NCI-H1694 (cell line): ENCODE measurements at places on chromosomes 3 and 15.

DNA sequence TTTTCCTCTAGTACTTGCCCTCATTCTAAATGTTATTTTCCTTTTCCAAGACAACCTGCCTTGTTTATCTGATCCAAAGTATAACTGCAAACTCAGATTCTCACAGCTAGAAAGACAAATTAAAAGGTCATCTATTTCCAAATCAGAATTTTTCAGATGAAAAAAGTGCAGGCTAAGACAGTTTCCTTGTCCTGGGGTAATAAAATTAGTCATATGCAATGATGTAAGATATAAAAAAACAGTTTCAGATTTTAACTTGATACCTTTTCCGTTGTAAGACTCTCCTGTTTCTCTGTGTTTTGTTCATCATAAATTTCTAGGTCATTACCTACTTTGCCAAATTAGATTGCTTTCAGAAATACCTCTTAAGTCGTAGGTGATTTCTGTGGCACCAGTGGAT is 238.4 kb upstream of the PEX5L start:
- no peak for DNase-seq

DNA sequence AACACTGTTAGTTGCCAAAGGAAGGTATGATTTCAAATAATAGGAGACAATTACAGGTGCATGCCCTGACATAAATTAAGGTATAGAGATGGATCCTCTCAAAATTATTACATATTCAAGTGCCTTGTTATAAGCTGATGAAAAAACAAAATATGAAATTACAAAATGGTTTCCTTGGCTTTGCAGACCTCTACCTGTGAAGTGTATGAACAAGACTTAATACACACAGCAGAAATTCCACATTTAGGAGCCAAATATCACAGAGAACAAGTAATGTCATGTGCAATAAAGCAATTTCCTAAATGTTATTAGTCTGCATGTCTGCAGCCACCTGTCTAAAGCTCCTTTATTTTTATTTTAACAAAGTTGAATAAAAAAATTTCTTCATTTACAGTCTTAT is 151.5 kb downstream of the ALCAM start:
- no peak for DNase-seq

GRCh38 chr3:113771993-113772392 is 25.2 kb downstream of the ATP6V1A start:
- no peak for DNase-seq

GRCh38 chr3:97232393-97233034 is 418.1 kb downstream of the EPHA6 start:
- DNase-seq, result no peak

- no peak for DNase-seq
Measured at GRCh38 chr3:115513416-115513800, 109.9 kb upstream of the GAP43 start.

GRCh38 chr3:176078906-176079305 is 1118.4 kb downstream of the TBL1XR1 start:
- DNase-seq, result no peak

GRCh38 chr3:18968120-18968519 is 180.2 kb upstream of the KCNH8 start:
- DNase-seq, result no peak

- DNase-seq, result no peak
Measured at GRCh38 chr3:9955611-9956352, 3.6 kb upstream of the PRRT3 start.

- DNase-seq, result no peak
Measured at GRCh38 chr3:197406266-197406665, 107.9 kb upstream of the DLG1 start.

GRCh38 chr3:153578046-153578445 is 416.0 kb downstream of the RAP2B start:
- no peak for DNase-seq

DNA sequence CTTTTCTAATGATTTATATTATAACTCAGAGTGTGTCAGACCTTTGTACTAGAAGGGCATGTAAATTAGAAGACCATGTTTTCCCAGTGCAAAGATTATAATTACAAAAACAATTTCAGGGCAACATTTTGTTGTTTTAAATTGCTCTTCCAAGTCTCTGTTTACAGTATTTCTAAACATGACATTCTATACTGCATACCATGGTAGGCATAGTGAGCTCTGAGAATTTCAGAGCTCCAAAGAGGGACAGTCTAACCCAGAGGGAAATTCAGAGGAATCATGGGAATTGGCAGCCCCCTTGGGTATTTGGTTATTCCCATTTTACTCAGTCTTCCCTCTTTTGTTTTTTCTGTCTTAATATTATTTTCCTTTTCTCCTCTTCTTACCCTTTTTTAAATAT is 361.5 kb upstream of the SEMA6D start:
- DNase-seq, result no peak

- no peak for DNase-seq
Measured at GRCh38 chr3:132595014-132595413, 2.1 kb upstream of the ACKR4 start.

- no peak for DNase-seq
Measured at GRCh38 chr3:155804323-155804722, 1.8 kb downstream of the C3orf33 start.

GRCh38 chr3:46915297-46915822 is 37.8 kb downstream of the PTH1R start:
- DNase-seq, result no peak

DNA sequence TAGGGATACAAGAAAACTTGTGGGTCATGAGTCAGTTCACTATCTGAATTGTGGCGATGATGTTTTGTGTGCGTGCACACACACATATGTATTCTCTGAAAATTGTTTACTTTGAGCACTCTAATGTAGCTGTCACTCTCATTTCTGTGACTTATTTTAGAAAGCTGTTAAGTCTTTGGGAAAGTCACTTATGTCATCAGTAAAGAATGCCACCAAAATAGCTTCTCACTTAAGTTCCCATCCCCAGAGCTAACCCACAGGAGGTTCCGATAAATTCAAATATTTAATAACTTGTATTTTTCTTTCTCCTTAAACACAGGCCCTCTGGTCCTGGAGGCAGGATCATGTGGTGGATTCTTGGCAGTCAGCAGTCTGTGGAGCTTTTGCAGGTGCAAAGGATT is 138.3 kb downstream of the LRIG1 start:
- DNase-seq, result no peak

- DNase-seq, result no peak
Measured at GRCh38 chr3:45968706-45969105, 25.4 kb downstream of the CXCR6 start.

DNA sequence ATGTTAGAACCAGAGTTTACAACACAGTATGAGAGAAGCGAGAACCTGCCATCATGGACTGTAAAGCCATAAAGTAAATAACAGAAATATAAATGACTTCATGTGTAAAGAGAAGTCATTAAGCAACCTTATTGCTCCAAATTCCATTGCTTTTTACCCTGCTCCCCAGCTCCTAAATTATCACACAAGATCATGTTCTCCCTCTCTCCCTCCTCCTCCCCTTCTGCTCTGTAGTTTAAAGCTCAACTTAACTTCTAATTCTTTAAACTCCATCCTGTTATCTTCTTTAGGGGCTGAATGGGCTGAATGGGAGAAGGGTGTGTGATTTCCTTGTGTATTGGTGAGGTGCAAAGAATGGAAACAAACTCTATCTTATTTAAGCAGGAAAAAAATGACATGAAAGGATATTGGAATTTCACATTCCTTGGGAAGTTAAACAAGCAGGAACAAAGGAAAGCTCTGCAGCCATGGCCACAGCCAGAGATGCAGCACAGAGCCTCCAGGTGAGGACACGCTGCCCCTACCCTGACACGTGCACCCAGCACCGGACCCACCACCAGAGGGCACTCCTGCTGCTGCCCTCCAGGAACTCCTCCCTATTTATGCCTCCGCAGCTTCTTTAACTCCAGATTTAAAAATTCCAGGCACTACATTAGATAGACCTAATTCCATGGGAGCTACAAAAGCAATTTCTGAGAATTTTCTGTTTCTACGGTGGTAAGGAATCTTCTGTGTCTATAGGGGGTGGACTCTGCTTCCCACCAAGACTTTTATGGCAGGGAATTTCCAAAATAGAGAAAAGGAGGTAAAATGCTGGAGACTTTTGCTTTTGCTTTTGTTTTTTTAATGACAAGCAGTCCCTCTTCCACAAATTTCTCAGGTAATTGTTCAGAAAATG is 76.9 kb upstream of the ABI3BP start:
- DNase-seq, result peak; percentile 21

GRCh38 chr3:186401556-186401955 is 39.5 kb upstream of the DGKG start:
- DNase-seq, result no peak

GRCh38 chr3:43814461-43814860 is 123.7 kb downstream of the ABHD5 start:
- DNase-seq, result no peak

DNA sequence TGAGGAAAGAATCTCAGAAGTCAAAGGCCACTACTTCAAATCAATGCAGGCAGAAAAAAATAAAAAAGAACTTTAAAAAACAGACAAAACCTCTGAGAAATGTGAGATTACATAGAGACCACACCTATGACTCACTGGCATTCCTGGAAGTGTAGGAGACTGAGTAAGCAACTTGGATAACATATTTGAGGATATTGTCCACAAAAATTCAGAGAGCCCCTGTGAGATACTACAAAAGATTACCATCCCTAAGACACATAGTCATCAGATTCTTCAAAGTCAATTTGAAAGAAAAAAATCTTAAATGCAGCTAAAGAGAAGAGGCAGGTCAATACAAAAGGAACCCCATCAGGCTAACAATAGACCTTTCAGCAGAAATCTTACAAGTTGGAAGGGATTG is 887.3 kb downstream of the NTRK3 start:
- DNase-seq, result no peak

GRCh38 chr15:96117270-96117669 is 213.2 kb upstream of the NR2F2 start:
- DNase-seq, result no peak

DNA sequence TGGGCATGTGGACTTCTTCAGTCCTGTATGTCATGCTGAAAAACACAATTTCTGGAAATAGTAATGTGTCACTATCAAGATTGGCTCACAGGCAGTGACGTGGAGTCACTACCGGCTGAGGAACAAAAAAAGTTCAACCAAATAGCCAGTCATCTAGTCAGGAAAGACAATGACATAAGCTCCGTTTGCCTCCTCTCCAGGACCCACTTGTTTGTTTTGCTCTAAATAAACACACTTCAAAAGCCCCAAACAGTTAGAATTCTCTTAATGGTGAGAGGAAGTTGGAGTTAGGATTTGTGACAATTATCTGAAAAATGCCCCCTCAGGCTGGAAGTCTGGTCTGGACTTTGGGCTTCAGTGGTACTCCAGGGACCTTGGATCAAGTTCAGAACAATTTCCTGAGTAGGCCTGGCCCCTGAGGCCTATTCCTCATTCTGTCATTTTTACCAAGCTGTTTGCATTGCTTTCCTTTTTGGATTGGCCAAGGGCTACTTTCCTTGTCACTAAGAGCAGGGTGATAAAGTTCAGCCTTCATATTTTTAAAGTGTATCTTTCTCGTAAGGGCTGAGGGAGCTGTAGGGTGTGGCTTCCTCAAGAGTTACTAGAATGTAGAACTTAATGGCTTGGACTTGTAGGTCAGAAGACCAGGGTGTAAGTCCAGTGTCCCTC is 98.9 kb downstream of the EOMES start:
- DNase-seq, result no peak

- DNase-seq, result no peak
Measured at GRCh38 chr3:125221831-125222230, 9.3 kb upstream of the SLC12A8 start.

GRCh38 chr15:59280855-59281254 is 74.2 kb downstream of the LDHAL6B start:
- DNase-seq, result no peak

- no peak for DNase-seq
Measured at GRCh38 chr3:126284258-126284904, 72.8 kb downstream of the KLF15 start.

GRCh38 chr15:67080900-67081431 is 15.6 kb downstream of the SMAD3 start:
- no peak for DNase-seq

- DNase-seq, result no peak
Measured at GRCh38 chr3:122795674-122796195, 866 bp downstream of the SLC49A4 start.

DNA sequence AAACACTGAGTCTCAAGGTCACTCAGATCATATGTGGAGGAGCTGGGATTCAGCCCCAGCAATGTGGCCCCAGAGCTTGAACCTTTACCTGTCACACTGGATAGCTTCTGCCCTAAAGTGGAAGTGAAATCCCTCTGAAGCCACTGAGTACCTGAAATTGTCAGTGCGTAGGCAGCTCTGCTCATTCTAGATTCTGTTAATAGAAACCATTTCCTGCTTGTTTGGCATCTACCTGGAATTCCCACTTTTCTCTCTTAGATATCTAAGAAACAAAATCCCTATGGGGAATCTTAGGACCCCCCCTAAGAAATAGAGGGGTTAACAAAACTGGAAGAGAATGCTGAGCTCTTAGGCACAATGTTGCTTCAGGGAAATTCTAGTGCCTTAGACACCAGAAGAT is 29.8 kb downstream of the FBXL22 start:
- DNase-seq, result no peak

DNA sequence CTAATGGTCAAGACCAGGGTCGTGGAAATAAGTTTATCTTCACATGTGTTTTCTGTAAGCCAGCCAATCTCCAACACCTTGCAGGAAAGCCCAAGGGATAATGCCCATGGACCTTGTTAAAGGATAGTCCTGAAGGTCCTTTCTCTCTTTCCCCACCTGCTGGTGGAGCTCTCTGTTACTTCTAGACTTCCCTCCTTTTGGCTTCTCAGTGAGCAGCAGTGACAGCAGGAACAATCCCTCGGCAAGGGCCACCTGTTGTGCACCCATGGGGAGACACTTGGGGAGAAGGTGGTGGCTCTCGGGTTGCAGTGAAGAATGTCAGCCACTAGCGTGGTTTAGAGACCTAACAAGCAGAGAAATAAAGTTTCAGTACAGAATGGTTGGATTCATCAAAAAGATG is 84.0 kb upstream of the OSBPL11 start:
- DNase-seq, result no peak

GRCh38 chr3:147843331-147843730 is 434.2 kb downstream of the ZIC1 start:
- DNase-seq, result no peak

- DNase-seq, result no peak
Measured at GRCh38 chr3:45272828-45273470, 46.9 kb upstream of the TMEM158 start.

- no peak for DNase-seq
Measured at GRCh38 chr15:92619145-92620101, 36.2 kb downstream of the FAM174B start.

DNA sequence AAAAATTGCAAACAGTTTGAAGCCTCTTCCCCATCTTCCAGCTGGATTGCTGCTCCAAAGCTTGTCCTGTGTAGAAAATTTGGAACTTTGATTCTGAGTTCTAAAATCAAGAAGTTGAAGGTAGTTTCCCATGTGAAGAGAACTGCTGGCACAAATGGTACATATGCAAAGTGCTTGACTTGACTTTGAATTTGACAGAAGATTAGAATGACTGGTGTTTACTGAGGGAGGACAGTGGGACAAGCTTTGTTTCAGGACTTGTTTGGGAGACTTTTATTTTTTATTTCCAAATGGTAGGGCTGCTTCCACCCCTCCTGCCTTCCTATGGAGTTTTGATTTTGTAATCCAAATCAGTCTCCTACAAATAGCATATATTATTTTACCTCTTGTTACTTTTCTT is 7.4 kb downstream of the ZFAND6 start:
- no peak for DNase-seq
